NCI-H2081 (cell line): ENCODE measurements at places on chromosomes 4 and X.

- peak; percentile 29 for DNase-seq
Measured at GRCh38 chr4:185143601-185143969, 519 bp downstream of the SLC25A4 start.

GRCh38 chr4:124754681-124755080, 42.1 kb upstream of the ANKRD50 start:
- DNase-seq, result no peak

GRCh38 chrX:147378767-147379166, 533.0 kb upstream of the FMR1 start:
- no peak for DNase-seq

DNA sequence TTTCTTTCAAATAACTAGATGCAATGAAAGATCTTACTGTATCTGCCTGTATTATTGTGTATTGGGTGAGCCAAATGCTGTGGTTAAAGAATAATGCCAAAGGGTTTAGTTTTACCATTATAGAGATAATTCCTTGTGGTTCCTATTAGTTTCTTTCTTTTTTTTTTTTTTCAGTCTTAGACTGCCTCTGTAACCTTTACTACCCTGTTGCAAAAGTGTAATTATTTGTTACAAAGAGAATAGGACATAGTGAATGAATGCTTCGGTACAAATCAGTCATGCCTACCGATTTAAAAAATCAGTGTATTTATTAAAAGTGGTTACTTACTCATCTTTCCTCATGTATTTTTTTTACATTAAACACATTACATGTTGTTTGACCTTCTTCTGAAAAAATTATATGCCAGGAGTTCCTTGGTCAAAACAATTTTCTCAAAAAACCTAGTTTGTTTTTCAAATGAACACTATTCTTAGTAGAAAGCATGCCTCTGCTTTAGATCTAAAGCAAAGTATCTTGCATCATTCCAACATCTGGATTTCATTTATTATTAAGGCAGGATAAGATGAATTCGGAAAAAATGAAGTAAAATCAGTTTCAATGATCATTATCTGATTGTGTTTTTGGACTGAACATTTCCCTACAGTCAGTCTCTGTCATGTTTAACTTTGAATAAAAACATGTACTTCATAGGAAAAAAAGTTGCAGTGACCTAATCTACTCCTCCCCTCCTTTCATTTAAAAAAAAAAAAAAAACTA, 21.2 kb upstream of the SYNPO2 start:
- no peak for DNase-seq

GRCh38 chr4:15333692-15334633, 93.9 kb upstream of the C1QTNF7 start:
- no peak for DNase-seq

- DNase-seq, result no peak
Measured at GRCh38 chr4:117773064-117773936, 261.0 kb upstream of the NDST3 start.

GRCh38 chrX:2592279-2592678, 91.5 kb upstream of the DHRSX start:
- DNase-seq, result no peak

DNA sequence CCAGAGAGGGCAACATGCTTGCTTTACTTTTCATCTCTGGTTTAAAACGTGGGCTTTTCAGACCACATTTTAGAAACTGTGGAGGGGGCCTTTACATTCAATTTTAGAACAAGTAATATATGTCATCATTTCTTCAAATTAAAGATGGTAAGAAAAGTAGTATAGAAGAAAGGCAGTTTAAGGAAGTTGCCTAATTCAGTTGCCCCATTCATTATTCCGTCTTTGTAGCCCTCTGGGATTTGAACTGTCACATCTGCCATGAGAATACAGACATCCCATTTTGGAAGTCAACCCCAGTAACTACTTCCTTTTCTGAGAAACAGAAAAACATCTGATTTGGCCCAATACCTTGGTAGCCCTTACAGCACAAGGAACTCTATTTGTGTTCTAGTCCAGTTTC, 61.2 kb downstream of the PASD1 start:
- no peak for DNase-seq

- no peak for DNase-seq
Measured at GRCh38 chrX:121114691-121115090, 67.3 kb downstream of the GLUD2 start.

GRCh38 chr4:164748375-164748774, 5.6 kb upstream of the SMIM31 start:
- peak; percentile 14 for DNase-seq

DNA sequence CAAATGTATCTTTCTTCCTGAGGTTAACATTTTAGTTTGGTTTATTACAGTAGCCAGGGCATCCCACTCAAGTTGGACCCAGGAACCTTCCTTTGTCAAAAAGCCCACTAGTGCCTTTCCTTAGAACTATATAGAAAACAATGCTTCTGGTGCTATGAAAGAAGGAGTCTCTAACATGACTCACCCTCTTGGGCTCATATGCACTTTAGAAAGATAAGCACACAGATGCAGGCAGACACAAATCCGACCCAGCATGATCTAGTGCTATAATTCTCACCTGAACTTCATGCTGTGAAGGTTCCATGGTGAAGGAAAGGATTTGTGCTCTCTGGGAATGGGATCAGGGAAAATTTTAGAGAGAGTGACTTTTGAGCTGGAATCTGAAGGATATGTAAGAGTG, 289.4 kb downstream of the ANKRD50 start:
- DNase-seq, result no peak
